Urinary bladder (tissue), 4 donors: ENCODE measurements at places on chromosomes 13 and 19. TPM values are rescaled to one million over a fixed set of nuclear protein-coding genes. Genes with fewer than 3 reads are reported as not detected.

- DNase-seq, result no peak
Measured at GRCh38 chr13:40651866-40652587, 14.4 kb downstream of the FOXO1 start.

DNA sequence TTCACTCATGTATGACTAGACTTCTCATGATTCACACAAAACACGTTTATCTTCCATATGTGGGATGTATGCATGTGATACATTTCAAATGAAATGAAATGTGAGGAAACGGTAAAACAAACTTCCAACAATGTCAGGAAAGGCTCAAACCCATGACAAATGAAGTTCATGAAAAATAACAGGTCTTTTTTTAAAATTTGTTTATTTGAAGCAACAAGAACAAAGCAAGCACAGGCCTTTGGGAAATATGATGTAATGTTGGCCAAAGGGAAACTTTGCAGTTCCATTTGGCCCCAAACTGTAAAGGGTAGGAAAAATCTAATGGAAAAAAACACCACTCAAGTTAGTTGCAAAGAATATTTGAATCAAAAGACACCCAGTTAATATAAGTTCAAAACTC lies 463.8 kb upstream of the ARGLU1 start:
- DNase-seq, result no peak

DNA sequence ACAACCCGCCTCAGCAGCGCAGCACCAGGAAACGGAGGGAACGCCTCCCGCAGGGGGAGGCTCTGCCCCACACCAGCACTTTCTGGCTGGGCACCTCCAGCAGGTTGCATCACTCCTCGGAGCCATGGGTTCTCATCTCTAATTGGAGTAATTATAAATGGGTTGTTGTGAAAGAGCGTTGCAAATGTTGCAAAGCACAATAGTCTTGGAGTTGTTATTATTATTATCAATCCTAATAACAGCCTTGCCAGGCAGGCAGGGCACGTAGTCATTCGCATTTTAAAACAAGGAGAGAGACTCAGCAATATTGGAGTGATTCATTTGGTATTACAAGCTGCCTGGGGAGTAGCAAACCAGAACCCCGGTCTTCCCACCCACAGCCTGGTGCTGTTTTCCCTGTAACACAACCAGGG lies 108.6 kb upstream of the GJB6 start:
- no peak for DNase-seq

DNA sequence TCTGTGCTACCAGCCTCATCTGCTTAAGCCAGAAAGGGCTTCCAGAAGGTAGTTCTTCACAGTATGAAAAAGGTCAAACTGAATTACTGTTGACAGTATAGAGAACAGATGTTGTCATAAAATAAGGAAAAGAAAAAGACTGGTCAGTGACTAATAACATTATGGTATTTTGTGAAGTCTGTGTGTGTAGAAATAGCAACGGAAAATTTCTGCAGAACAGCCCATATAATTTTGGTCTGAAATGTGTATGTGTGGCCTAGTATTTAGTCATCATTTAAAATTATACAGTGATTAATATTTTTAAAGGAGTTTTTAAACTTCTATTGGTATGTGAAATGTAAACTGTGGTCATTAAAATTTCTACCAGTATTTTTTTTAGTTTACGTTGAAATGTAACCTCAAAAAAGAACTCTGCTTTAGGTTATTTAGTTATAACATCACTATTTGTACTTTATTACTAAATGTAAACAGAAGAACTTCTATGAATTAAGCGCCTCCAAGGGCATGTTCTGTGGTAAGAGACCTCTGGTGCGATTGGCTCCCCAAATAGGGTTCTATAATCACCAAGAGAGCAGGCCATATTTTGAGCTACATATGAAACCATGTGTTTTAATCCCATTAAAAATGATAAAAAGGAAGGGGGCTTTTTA lies 3.3 kb upstream of the GPR183 start:
- DNase-seq, result no peak

DNA sequence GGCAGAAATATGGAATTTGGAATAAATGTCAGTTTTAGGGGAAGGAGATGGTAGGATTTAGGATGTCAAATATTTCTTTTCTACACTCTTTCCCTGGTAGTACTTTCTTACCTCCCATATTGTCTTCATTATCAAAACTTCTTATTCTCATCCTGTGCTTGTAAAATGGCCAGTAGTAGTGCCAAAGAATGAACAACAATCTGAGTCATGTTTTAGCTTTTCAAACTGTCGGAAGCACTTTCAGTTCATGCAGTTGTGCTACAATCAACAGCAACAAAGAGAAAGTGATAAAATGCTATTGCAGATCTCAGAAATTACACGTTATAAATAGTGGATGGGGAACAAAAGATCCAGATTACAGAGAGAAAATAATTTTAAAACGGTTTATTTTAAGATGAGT lies 193.7 kb upstream of the RXFP2 start:
- DNase-seq, result no peak

- DNase-seq, result no peak
Measured at GRCh38 chr19:17329366-17330261, 5.0 kb downstream of the ANO8 start.

Gene PLPPR2
- 41.5 TPM for polyA plus RNA-seq

Gene MEDAG
- polyA plus RNA-seq, result 12.7 TPM
